CD8-positive, alpha-beta memory T cell (primary cell): ENCODE measurements at places on chromosomes 16 and 17. TPM values are rescaled to one million over a fixed set of nuclear protein-coding genes. Genes with fewer than 3 reads are reported as not detected.

The CES4A gene
- 5.1 TPM for total RNA-seq

The GRIN2C gene
- total RNA-seq: not detected

The SCGB1C2 gene
- not detected for total RNA-seq

The C16orf86 gene
- total RNA-seq: 1.9 TPM

The QRICH2 gene
- 2.4 TPM for total RNA-seq

The PPL gene
- total RNA-seq: not detected

The FOXO3B gene
- 5.4 TPM for total RNA-seq

GRCh38 chr17:74380959-74381808, 13.9 kb downstream of the GPR142 start:
- H3K27me3 ChIP-seq: no peaks in the 10 kb centered on the region
- no peak overlapping the region for H3K4me3 ChIP-seq
- no peaks in the 10 kb centered on the region for H3K36me3 ChIP-seq

DNA sequence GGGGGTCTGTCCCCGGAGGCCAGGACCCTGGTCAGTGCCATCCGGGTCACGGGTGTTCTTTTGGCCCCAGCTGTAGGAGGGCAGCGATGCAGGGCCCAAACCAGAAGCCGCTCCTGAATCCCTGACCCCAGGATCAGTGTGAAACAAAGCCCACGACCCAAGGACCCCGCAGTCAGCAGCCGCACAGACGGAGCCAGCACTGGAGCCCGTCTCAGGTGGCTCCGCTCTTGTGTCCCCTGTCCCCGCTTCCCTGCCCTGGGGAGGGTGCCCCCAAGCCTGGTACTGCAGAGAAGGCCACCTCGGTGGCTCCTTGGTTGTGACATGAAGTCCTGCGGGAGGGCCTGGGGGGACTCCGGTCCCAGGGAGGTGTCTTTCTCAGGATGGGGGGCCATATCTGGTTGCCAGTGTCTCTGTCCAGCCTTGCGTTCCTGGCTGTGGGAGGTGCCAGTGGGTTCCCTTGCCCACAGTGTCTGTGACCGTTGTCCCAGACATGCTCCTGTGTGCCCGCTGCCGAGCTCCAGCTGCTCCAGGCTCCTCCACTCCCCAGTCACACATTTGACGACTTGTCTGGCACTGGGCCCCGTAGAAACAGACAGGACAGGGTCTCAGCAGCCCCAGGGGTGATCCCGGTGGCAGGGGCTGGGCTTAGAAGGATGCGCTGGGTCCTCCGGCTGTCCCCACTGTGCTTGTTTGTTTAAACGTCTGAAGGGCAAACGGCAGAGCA, 33.6 kb downstream of the BAIAP2 start:
- no peaks in the 10 kb centered on the region for H3K4me1 ChIP-seq
- no peak overlapping the region for H3K4me3 ChIP-seq
- no peaks in the 10 kb centered on the region for H3K27me3 ChIP-seq
- H3K36me3 ChIP-seq: no peaks in the 10 kb centered on the region
- no peak overlapping the region for H3K27ac ChIP-seq

GRCh38 chr17:47744168-47745036, 11.4 kb downstream of the TBX21 start:
- H3K4me1 ChIP-seq: peaks cover 22% of the 10 kb centered on the region
- H3K27ac ChIP-seq: no peak overlapping the region
- no peak overlapping the region for H3K4me3 ChIP-seq

DNA sequence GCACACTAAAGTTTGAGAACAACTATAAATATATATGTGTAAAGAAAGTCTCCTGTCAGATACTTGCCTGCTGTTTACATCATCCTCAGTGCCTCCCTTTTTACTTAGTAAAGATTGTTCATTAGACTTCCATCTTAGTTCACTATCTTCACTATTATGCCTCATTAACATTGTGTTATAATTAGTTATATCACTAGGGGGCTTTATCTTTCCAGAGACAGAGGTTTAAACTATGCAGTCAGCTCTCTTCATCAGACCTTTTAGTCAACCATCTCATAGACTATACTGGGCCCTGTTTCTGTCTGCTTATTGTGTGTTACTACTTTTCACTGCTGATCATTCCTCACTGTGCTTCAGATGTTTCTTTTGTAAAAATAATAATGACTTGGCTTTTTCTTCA, 630.8 kb upstream of the KIF2B start:
- H3K4me1 ChIP-seq: no peaks in the 10 kb centered on the region
- no peaks in the 10 kb centered on the region for H3K27me3 ChIP-seq
- no peaks in the 10 kb centered on the region for H3K36me3 ChIP-seq
- DNase-seq: no peak
- H3K27ac ChIP-seq: no peak overlapping the region

DNA sequence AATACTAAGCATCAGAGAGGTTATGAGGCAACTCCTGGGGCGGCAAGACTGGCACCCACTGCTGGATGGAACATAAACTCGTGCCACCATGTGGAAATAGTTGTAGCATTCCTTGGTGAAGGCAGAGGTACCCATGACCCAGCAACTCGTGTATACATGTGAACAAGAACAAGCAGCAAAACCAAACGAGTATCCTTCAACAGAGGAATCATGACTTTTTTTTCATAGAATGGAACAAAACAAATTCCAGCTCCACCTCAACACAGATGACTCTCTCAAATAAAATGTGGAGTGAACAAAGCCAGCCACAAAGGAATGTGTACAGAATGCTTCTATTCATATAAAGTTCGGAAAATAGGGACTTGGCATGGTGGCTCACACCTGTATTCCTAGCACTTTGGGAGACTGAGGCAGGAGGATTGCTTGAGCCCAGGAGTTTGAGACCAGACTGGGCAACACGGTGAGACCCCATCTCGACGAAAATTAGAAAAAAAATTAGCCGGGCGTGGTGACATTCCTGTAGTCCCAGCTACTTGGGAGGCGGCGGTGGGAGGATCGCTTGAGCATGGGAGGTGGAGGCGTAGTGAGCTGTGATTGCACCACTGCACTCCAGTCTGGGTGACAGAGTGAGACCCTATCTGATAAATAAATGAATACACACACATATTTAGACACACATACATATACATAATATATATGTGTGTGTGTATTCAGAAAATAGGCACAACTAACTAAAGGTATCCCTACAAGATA, 35.3 kb downstream of the B9D1 start:
- no peaks in the 10 kb centered on the region for H3K27me3 ChIP-seq
- no peak for DNase-seq
- no peak overlapping the region for H3K27ac ChIP-seq
- H3K4me1 ChIP-seq: no peaks in the 10 kb centered on the region

- H3K4me1 ChIP-seq: no peaks in the 10 kb centered on the region
- peaks cover 78% of the 10 kb centered on the region for H3K36me3 ChIP-seq
- no peak overlapping the region for H3K27ac ChIP-seq
- DNase-seq: no peak
- H3K4me3 ChIP-seq: no peak overlapping the region
Observed at GRCh38 chr17:4074831-4075495, 67.9 kb downstream of the ZZEF1 start.

GRCh38 chr16:88948781-88949490, 28.1 kb downstream of the CBFA2T3 start:
- no peak overlapping the region for H3K4me3 ChIP-seq
- H3K27ac ChIP-seq: no peak overlapping the region
- H3K27me3 ChIP-seq: no peaks in the 10 kb centered on the region
- H3K36me3 ChIP-seq: no peaks in the 10 kb centered on the region
- DNase-seq: no peak

DNA sequence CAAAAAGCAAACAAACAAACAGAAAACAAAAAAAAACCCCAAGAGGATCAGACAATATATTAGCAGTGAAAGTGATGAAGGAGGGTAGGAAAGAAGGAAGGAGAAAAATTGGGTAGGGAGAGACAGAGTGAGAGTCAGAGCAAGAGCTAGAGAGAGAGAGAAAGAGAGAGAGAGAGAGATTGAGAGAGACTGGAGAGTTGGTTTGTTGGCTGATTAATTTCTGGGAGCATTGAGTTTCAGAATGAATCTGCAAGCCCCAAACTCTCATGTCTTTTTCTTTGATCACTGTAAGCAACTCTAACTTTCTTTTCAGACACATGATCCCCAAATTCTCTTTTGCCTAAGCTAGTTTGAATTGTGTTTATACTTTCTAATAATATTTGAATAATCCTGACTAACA, 388.1 kb downstream of the SHISA9 start:
- no peak for DNase-seq
- H3K27me3 ChIP-seq: no peaks in the 10 kb centered on the region
- H3K4me1 ChIP-seq: no peaks in the 10 kb centered on the region
- H3K36me3 ChIP-seq: no peaks in the 10 kb centered on the region
- H3K27ac ChIP-seq: no peak overlapping the region

GRCh38 chr17:7351665-7352502, at the start of gene KCTD11:
Gene KCTD11 (plus strand): TSS chr17:7352162.
- peak within 1 kb of the TSS; percentile 67 for H3K27ac ChIP-seq
- H3K36me3 ChIP-seq: peaks cover 14% of the 10 kb centered on the region
- H3K27me3 ChIP-seq: no peaks in the 10 kb centered on the region
- peak within 1 kb of the TSS; percentile 52 for H3K4me3 ChIP-seq
- H3K4me1 ChIP-seq: peaks cover 30% of the 10 kb centered on the region
- peak; percentile 80 for DNase-seq

DNA sequence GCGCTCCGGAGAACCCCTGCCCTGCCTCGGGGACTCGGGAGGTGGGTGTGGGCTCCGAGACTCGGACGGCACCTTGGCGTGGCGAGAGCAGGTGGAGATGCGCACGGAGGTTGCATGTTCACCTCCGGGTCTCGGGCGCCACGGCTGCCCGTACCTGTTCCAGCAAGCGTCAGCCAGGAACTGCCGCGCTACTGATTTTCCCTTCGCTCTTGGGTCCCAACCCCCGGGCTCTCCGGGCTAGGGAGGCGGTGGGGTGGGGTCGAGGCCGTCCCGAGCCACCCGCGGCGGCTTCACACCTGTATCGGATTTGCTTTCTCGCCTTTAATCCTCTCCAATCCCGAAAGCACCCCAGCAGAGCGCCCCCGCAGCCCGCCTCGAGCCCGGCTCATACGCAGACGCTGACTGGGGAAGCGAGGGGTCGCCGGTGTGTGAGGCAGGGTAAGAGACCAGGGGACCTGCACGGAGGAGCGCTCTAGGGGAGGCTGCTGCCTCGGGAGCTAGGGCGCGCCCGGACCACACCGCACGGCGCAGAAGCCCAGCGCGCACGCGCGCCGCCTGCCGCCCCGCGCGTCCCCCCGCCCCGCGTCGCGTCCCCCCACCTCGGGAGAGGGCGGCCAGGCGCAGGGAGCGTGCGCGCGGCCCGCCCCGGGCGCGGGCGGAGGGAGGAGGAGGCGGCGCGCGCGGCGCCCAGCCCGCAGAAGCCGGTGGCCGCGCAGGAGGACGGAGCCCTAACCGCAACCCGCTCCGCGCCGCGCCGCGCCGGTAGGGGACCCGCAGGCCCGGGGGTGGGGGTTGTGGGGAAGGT, at the start of gene DUSP14:
Gene DUSP14 (plus strand): TSS at position 695 of the 805 bp plus-strand sequence. CDS start 22,382 bp downstream, outside the sequence.
- H3K27ac ChIP-seq: peak within 1 kb of the TSS; percentile 71
- peak; percentile 77 for DNase-seq
- H3K36me3 ChIP-seq: no peaks in the 10 kb centered on the region
- peaks cover 17% of the 10 kb centered on the region for H3K4me1 ChIP-seq

DNA sequence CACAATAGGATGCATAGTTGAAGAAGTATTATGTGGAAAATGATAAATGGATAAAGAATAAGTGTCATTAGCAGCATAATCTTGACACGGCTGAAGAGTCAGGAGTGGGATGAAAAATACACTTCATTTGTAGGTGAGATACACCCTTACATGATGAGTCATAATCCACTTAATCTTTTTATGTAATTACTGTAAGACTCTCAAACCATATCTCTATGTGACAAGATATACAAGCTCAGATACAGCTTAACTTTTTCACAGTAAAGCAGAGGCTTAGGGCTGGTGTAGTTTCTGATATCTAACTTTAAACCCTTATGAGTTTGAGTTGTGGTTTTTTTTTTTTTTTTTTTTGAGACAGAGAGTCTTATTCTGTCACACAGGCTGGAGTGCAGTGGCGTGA, 101.2 kb downstream of the FTO start:
- no peaks in the 10 kb centered on the region for H3K27me3 ChIP-seq
- H3K36me3 ChIP-seq: no peaks in the 10 kb centered on the region
- H3K4me3 ChIP-seq: no peak overlapping the region
- peaks cover 5% of the 10 kb centered on the region for H3K4me1 ChIP-seq
- DNase-seq: no peak
- H3K27ac ChIP-seq: no peak overlapping the region

GRCh38 chr16:4361944-4362311, 9.7 kb upstream of the VASN start:
- no peak overlapping the region for H3K4me3 ChIP-seq
- H3K4me1 ChIP-seq: no peaks in the 10 kb centered on the region
- H3K36me3 ChIP-seq: peaks cover 53% of the 10 kb centered on the region

DNA sequence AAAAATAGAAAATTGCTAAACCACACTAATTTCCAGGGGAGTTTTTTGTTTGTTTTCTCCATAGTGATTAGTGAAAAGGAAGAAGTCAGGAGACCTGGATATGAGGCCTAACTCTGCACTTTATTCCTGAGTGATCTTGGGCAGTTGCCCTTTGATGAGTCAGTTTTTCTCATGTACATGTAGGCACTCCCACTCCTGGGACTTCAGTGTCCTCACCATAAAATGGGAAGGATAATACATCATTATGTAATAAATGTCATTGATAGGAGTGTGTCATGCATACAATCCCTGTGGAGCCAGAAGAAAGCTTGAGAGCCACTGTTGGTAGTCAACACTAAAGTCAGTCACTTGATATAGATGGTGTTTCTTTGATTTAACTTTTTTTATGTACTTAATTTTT, 32.5 kb downstream of the WIPF2 start:
- peaks cover 5% of the 10 kb centered on the region for H3K36me3 ChIP-seq
- H3K4me1 ChIP-seq: no peaks in the 10 kb centered on the region
- H3K4me3 ChIP-seq: no peak overlapping the region
- H3K27ac ChIP-seq: no peak overlapping the region

DNA sequence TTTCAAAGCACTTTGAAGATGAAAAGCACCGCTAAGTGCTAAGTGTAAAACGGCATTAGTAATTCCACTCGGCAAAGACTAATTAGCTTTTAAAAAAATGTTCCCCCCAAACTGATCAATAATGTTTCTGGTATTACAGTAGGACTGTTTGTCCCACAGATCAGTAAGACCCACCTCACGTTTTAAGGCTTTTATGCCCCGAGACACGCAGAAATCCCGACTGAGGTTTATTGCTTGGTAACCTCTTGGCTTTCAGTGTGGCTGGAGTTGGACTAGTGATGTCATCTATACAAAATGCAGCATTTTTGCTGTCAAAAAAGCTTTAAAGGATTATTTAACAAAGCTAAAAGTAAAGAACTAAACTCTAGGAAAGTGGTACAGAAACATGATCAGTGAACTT, 414.6 kb upstream of the PSMD7 start:
- DNase-seq: no peak
- H3K36me3 ChIP-seq: no peaks in the 10 kb centered on the region
- H3K4me3 ChIP-seq: no peak overlapping the region
- H3K27me3 ChIP-seq: no peaks in the 10 kb centered on the region
- no peak overlapping the region for H3K27ac ChIP-seq
